Fibroblast of skin of right biceps (primary cell): ENCODE measurements at places on chromosomes 7 and 10.

DNA sequence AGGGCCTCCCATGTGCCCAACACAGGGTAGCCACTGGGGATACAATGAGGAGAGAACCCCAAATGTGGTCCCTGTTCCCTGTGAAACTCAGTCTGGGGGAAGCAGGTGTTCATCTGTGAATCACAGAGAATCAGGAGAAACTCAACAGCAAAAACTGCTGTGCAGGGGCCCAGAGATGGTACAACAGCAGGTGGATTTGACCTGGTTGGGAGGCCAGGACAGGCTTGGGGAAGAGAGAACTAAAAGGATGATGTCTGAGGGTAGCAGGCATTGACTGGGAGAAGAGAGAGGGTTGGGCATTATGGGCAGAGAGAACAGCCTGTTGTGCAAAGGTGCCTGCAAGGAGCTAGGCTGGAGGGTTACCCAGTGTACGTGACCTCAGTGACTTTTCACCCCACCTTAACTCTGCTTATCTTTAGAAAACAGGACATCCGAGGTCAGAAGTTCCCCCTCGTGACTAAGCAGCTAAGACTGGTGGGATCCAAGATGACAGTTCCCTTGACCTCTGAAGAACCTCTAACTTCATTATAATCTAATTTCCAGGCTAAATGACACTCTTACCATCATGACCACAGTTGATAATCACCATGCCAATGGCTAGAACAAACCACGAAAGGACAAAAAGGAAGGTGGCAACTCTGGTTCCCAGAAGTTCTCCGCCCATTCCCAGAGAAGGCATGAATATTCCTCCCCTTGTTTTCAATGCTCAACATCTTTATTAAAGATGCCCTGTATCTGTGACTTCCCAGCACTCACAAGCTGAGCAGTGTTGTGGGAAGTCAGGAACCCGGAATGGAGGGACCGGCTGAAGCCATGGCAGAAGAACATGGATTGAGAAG is 5.1 kb upstream of the ADAMTS14 start:
- DNase-seq: no peak

DNA sequence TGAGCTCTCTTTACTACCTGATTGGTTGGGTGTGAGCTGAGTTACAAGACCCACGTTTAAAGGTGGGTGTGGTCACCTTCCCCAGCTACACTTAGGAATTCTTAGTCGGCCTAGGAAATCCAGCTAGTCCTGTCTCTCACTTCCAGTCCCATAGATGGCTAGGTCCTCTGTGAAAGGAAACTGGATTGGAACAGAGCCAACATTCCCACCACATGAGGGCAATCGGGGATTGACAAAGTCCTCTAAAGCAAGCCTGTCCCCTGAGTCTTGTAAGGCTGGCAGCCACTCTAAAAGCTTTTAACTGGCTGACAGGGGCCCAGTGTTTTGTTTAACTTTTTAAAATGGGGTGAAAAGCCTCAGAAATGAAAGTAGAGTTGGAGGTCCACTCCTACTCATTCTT is 15.1 kb upstream of the CROT start:
- DNase-seq: peak; percentile 3

DNA sequence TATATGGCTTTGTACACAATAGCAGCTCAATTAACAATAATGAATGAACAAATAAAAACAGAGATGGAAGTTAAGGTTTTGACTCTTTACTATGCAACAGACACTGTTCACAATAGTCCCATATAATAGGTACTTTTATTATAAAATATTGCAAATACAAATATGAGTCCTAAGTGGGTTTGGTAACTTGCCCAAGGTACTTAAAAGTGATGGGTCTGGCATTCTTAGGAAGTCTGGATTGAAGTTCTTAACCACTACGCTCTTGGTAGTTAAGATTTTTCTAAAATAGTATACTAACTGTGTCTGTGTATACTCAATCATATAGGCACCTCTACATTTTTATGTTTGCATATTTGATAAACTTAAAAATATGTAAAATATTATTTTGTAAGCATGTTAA is 55.5 kb downstream of the HGF start:
- DNase-seq: no peak

DNA sequence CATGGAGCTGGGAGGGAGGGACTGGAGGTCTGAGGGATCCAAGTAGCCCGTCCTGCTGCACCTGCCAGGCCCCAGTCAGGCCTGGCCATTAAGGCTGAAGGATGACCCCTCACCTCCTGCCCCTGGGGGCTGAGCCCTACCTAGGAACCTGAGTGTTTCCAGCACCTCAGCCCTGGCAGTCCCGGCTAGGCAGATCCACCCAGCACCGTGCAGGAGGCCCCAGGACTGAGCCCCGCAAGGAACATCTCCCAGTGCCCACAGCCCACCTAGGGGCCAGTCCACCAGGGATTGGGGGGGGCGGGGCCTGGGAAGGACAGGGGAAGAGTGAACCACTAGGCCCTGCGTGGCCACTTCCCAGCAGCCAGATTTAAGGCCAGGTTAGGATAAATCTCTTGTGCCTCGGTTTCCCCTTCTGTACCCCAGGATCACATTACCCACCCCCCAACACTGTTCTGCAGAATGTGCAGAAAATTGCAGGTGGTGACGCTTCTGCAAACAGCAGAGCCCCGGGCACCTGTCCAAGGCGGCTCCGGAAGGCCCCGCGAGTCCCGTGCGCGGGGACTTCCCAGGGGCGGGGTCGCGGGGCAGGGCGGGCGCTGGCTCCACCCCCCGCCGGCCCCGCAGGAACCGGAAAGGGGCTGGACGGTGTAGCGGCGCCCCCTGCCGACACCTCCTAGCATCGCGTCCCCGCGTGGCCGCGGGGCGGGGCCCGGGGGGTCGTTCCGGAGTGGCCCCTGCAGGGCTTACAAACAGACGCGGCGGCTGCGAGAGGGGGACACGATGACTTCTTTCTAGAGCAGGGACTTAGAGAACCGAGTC is 55.9 kb downstream of the PWWP2B start:
- DNase-seq: peak; percentile 63

GRCh38 chr7:116736927-116737715 is 65.1 kb downstream of the MET start:
- no peak for DNase-seq

- peak; percentile 93 for DNase-seq
Measured at GRCh38 chr7:16268821-16269768, 152.2 kb downstream of the CRPPA start.

DNA sequence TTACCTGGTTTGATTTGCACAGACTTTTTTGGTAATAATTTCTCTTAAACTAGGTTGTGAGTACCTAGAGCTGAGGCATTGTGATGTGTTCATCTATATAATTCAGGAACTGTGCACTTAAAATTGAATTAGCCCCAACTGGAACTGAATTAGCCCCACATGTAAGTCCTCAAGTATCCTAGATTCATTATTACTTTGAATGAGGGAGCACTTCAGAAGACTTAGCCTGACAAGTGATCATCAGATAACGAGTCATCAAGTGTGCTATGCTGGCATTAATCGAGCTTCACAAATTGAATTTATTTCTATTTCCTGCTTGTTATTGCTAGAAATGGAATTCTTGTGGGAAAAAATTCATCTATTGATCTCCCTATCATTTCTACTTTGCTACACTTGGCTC is 323.4 kb upstream of the SEMA3D start:
- DNase-seq: peak; percentile 34

GRCh38 chr10:62735464-62736167 is 68.9 kb upstream of the ADO start:
- peak; percentile 56 for DNase-seq

DNA sequence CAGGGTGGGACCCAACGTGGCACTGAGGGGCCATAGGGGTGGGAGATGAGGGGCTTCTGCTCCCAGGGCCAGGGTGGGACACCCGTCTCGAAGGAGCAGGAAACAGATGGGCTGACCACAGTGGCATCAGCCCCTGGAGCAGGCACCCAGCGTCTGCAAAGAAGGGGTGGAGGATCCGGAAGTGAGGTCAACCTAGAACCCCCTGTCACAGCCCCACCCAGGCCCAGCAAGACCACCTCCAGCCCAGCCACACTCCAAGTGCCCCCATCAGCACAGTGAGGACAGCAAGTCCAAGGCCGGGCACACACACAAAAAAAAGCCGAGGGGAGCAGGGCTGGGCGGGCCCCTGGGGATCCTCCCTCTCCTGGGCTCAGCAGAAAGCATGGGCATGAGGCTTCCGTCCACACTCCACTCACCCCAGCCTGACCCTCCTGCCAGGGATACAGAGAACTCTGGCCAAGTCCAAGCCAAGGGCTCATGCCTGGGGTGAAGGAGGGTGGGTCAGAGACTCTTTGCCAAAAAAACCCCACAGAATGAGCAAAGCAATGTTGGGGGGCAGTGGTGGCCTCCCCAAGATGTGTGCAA is 111.0 kb downstream of the FOXL3 start:
- DNase-seq: no peak

GRCh38 chr10:74067373-74068352 is 69.7 kb downstream of the VCL start:
- DNase-seq: peak; percentile 50

GRCh38 chr10:102918817-102919245 is 737 bp downstream of the CNNM2 start:
- DNase-seq: no peak

GRCh38 chr7:149171892-149172533 is 23.3 kb upstream of the ZNF282 start:
- DNase-seq: peak; percentile 59

DNA sequence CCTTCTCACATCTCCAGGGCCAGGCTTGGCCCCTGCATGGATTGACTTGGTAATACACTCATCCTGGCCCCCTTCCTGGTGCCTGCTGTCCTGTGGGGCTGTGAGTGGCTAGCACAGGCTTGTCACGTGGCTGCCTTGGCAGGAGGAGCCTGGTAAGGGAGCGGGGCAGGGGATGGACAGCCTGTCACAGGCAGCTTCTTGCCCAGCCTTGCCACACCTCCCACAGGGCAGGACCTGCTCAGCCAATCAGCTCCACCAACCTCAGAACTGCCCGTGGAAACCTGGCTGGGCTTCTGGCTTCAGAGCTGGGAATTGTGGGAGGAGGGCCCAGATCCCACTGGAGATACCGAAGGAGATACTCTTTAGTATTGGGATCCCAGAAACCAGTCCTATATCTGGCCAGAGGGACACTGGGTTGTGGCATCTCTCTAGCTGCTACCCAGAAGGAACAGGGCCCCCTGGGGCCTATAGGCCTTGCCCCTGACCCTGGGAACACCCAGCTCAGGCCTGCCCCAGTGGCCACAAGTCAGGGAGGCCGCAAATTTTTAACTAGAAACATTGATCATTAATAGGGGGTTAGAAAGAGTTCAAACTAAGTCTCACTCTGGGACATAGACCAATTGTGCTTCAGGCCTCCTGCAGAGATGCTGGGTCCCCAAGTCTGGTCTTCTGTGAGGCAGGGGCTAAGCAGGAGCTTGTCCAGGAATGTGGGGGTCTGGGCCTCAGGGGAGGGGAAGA is at the start of gene HOGA1:
TSS of gene HOGA1 (plus strand) at position 330 of the 738 bp plus-strand sequence. CDS start at position 645, 315 bp downstream.
- DNase-seq: peak; percentile 67

- DNase-seq: peak; percentile 77
Measured at GRCh38 chr7:4700577-4701235, 18.6 kb downstream of the FOXK1 start.

- no peak for DNase-seq
Measured at GRCh38 chr7:153430931-153431330, 621.3 kb upstream of the DPP6 start.

- DNase-seq: no peak
Measured at GRCh38 chr10:84047258-84048010, 91.9 kb upstream of the GHITM start.

DNA sequence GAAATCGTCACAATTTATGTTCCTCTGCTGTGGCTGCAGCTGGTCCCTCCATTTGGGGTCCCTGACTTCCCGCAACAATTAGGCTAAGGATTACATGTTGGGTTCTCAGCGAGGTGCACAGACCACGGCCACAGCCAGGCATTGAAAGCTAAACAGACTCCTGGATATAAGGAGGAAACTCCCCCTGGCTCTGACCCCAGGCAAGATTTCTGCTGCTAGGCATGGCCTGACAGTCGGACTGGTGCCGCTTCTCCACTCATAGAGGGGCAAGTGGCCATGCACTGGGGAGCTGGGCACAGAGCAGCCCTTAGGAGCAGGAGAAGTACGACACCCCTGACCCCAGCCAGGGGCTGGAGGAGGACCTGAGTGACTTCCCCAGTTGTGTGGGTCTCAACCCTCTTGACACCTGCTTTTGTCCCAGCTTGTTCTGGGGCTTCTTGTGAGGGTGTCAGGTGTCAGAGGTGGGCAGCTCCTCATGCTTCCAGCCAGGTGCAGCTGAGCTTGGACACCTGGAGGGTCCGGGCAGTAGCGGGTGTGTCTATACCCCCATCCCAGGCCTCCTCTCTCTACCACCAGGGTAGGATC is 38.3 kb downstream of the TSPAN15 start:
- DNase-seq: no peak

GRCh38 chr7:85081392-85081791 is 105.5 kb downstream of the SEMA3D start:
- no peak for DNase-seq

DNA sequence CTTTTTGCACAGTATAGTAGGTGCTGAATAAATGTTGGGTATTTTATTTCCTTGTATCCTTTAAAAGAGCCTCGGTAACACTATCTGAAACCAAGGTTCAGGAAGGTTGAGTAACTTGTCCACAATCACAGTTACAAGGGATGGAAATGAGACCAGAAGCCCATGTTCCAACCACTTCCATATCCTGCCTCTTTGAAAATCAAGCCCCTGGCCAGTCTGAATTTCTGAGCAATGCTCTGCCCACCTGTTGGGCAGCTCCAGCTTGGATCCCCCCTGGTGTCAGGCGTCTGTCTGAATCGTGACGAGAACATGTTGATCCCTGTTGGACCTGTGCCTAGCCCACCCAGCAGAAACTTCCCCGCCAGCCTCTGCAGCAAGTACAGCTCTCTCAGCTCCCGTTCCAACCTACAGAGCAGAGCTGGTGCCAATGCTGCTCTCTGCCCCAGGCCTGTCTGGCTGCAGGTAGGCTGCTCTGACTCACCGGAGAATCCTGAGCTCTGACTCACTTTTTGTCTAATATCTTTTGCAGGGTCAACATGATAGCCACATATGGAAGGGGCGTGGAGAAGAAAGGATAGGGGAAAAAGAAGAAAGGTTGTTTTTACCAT is 595.5 kb downstream of the INHBA start:
- DNase-seq: peak; percentile 77

DNA sequence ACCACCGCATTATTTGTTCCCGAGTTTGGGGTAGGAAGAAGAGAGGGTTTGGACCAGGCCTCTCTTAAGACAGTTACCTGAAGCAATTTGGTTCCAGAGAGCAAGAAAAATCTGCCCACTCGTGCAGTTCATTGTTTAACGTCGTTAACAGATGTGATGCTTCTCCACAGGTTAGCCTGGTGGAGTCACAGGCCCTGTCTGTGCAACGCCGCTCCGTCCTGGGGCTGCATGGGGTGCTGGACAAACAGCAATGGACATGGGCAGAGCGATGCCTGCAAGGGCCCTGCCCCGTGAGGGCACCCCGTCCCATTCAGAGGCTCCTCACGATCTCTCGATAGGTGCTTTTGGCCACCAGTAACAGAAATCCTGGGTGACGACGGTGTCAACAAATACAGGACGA is 9.7 kb downstream of the FOXL3 start:
- no peak for DNase-seq

- no peak for DNase-seq
Measured at GRCh38 chr10:70324339-70324861, 40.6 kb upstream of the NPFFR1 start.

GRCh38 chr10:113284635-113285034 is 268.2 kb upstream of the HABP2 start:
- no peak for DNase-seq

- peak; percentile 72 for DNase-seq
Measured at GRCh38 chr10:101693651-101693977, 1.4 kb downstream of the FBXW4 start.
